GM23248 (cell line): ENCODE measurements at places on chromosomes 13 and 19.

- no peak for DNase-seq
These were observed 4.2 kb upstream of the ISYNA1 start for GRCh38 chr19:18441804-18442788.

GRCh38 chr19:12187625-12188024 lies 24.7 kb downstream of the ZNF136 start:
- peak; percentile 21 for DNase-seq

DNA sequence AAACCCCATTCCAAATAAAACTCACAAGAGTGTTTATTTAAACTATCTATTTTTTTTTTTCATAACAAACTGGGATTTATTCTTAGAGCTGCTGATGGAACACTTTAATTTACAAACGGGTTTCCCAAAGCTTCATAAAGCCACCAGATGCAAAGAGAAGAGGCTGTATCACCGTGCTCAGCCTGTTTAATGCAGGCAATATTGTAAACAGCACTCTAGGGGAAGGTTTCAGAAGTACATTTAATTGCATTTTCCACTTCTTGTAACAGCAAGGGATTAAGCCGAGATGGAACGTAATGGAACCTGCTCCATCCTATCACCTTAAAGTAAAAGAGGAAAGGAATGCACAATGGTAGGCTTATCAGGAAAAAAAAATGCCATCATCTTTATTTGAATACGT lies 550.6 kb upstream of the ARGLU1 start:
- no peak for DNase-seq

DNA sequence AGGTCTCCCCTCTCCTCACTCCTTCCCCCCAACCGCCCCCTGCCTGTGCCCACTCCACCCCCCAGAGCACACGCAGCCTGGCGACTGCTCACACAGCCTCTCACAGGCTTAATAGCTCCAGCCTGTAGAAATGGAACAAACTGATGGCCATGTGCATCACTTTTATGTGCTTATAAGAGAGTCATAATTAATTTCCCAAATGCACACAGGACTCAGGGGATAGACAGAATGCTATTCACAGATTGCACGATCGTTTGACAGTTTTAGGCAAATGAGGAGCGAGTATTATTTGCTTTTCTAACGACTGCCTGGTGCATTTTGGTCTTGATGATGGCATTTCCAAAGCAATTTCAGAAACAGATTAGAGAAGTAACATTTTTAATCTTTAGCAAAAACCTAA lies 97.7 kb upstream of the VSTM2B start:
- DNase-seq: no peak

GRCh38 chr13:114119196-114119595 lies 13.2 kb downstream of the RASA3 start:
- DNase-seq: peak; percentile 92

- DNase-seq: peak; percentile 55
These were observed 13.9 kb downstream of the NFIX start for GRCh38 chr19:13008926-13009787.

DNA sequence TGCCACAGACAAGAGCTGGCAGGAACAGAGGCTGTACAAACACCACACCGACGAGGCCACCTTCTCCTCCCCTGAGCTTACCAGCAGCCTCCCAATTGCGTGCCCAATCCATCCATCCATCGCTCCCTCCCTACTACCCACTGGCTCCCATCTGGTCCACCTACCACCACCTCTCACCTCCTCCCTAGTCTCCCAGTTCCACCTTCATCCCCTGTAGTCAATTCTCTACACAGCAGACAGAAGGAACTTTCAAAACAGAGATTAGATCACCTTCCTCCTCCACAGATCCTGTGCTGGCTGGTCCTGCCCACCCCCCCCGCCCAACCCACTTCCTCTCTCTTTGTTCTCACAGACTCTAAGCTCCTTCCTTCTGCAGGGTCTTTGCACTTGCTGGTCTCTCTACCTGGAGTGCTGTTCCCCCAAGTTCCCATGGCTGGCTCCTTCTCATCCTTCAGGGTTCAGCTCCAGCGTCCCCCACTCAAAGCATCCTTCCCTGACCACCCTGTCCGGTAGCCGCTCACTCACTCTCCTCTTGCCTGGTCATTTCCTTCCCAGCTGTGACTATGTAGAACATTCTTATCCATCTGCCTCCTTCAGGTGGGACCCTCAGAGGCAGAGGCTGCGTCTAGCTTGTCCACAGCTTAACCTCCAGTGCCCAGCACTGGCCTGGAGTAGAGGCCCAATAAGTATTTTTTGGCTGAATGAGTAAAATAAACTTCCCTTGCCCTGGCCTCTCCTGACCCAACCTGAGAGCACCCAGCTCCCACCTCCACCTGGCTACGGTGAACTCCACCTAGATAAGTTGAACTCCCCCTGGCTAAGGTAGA lies 23.0 kb downstream of the PIN1 start:
- DNase-seq: no peak
